ENCODE measurements at places on chromosomes 1 and 21. TPM values are rescaled to one million over a fixed set of nuclear protein-coding genes. Genes with fewer than 3 reads are reported as not detected.

Gene CYYR1
- total RNA-seq, result 27.5 TPM

Gene AJAP1
- total RNA-seq, result 0.46 TPM

Gene CD84
- total RNA-seq, result not detected

Gene TMEM200B
- total RNA-seq, result 13.3 TPM

Gene USH2A
- total RNA-seq, result 0.55 TPM

Gene C1QA
- not detected for total RNA-seq

Gene ADORA3
- not detected for total RNA-seq

Gene FAM177B
- not detected for total RNA-seq

Gene LIN28A
- total RNA-seq, result 80.2 TPM

Gene OLIG2
- total RNA-seq, result 1.4 TPM

Gene RPTN
- total RNA-seq, result not detected

Gene GPBP1L1
- 137 TPM for total RNA-seq

Gene SELENON
- total RNA-seq, result 87.1 TPM

Gene PGLYRP4
- total RNA-seq, result not detected

Gene UAP1
- total RNA-seq, result 29.1 TPM

Gene ENAH
- total RNA-seq, result 213 TPM

Gene CTSS
- 0.17 TPM for total RNA-seq

Gene KLHDC8A
- 0.36 TPM for total RNA-seq

Gene CNIH3
- total RNA-seq, result 3.2 TPM

Gene ADGRL4
- total RNA-seq, result not detected

Gene SAMD13
- total RNA-seq, result 10.4 TPM

Gene CELA2B
- not detected for total RNA-seq

Gene RNU1-1
- total RNA-seq, result 3,957 TPM

Gene MMEL1
- total RNA-seq, result 0.64 TPM

Gene LPAR3
- total RNA-seq, result 4.3 TPM

Gene FMO1
- not detected for total RNA-seq

Gene PRELP
- 0.14 TPM for total RNA-seq

Gene PLA2G2D
- total RNA-seq, result not detected

Gene TACSTD2
- 22.8 TPM for total RNA-seq
